ENCODE measurements at places on chromosomes 1 and 21.

- no peak for DNase-seq
These were observed 4.5 kb downstream of the PLA2G2A start for GRCh38 chr1:19974822-19975416.

GRCh38 chr1:29672416-29673227 is 436.3 kb downstream of the PTPRU start:
- no peak for DNase-seq

DNA sequence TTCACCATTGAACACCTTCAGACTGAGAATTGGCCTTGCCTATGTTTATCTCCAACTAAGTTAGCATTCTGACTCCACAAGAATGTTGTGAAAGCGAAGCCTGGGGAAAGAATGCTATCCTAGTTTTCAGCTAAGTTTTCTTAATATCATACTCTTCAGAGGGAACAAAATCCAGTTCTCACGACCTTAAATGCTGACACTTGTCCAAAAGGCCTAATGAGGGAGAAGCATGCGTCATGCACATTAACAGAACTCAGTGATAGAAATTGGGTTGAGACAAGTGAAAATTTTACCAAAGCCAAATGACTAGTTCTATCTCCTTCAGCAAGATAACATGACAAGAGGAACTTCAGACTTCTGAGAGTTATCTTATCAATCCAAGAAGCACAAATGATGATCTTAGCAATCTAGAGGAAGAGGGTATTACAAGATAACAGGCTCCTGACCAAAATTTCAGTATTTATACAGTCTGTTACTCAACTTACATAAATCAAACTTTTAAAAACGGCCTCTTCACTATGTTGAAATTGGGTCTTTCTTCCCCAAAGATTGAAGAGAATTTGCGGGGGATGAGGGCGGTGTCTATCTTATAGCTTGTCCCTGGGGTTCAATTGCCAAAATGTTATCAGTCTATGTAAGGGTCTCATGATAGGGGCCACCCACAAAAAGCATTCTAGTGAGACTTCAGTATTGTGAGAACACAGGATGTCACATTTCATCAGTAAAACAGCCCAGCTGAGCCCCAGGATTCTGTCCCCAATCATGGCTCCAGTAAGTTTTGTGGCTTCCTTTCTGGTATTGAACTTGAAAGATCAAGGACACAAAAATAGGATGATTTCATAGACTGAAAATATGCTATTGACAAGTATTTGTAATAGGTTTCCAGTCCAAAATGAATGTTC is 26.5 kb upstream of the SLC45A3 start:
- no peak for DNase-seq

GRCh38 chr1:3611170-3612019 is at the start of gene MEGF6:
TSS of gene MEGF6 (minus strand) at chr1:3611508. CDS start at chr1:3611268, 240 bp downstream.
- DNase-seq, result peak; percentile 21

DNA sequence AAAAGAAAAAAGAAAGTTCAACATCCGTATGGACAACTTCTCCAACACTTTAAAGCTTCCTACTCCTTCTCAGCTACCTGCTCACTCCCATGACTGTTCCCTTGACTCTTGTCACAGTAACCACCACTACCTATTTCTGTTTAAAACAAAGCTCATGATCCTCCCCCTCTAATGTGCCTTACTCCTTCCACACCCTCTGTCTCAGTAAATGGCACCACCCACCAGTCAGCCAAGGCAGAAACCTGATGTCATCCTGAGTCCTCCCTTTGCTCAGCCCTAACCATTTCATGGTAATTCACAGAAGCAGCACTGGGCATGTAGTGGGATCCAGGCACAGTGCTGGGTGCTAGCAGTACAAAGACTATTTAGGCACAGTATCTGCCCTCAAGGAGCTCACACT is 63.0 kb upstream of the PPM1J start:
- no peak for DNase-seq

- DNase-seq, result no peak
These were observed 22.6 kb downstream of the EVI5 start for GRCh38 chr1:92762355-92762754.

DNA sequence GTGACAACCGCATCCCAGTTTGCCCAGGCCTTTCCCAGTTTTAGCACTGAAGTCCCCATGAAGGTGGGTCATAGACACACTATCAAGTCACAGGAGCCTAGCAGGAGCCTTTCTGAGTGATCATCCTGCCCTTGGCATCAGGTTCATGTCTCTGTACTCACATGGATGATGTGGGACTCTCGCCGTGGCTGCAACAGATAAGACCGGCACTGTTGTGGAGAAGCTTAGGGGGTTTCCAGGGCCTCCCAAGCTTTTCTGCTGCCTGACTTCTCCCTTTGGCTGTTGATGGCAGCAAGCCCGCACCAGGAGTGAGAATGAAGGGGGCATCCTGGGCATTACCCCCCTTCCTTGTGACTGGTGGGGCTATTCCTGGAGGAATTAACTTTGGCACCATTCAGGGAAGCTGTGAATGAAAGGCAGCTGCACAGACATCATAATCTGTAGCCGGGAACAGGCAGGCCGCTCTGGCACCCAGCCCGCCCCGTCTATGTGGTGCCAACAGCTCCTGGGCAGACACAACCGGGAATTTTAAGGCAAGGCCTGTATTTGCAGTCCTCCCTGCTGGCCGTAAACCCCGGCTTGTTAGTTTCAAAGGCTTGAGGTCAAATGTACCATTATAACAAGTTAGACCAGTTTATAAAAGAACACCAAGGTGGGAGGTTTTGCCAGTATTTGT is 148.6 kb downstream of the HUNK start:
- no peak for DNase-seq

DNA sequence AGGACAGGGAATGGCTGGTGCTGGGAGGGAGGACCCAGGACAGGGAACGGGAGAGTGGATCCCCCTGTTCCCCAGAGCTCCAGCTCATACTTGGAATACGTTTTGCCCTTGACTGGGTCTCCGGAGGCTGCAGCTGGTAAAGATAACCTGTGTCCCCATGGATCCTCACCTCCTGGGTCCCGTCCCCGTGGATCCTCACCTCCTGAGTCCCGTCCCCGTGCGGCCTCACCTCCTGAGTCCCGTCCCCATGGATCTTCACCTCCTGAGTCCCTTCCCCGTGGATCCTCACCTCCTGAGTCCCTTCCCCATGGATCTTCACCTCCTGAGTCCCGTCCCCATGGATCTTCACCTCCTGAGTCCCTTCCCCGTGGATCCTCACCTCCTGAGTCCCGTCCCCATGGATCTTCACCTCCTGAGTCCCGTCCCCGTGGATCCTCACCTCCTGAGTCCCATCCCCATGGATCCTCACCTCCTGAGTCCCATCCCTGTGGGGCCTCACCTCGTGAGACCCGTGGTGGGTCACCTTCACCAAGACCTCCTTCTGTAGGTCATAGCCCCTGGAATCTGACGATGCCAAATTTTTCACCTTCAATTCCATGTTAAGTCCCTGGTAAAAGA is 61.4 kb downstream of the SCCPDH start:
- no peak for DNase-seq

- no peak for DNase-seq
These were observed 7.1 kb upstream of the SHISA4 start for GRCh38 chr1:201881617-201882016.

GRCh38 chr1:56501888-56502287 is 77.5 kb downstream of the PLPP3 start:
- no peak for DNase-seq

GRCh38 chr1:96424877-96425276 is 296.7 kb upstream of the PTBP2 start:
- DNase-seq, result no peak

DNA sequence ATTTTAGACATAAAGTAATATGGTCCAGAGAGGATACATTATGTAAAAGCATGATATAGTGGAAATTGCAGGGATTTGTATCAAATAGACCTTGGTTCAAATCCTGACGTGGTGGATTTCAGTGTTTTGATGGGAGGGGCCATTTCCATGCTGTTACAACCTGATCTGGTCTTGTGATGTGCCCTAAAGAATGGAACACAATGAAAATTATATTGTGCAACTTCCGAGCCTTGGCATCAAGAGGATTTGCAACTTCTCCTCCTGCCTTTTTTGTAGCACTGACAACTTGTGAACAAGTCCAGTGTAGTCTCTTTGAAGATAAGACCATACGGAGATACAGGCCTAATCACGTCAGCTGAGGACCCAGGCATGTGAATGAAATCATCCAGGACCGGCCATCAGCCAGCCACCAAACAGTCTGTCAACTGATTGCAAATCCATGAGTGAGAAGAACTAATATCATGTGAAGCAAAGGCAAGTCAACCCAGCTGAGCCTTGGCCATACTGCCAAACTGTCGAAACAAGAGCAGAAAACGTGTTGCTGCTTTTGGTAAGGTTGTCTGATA is 412.1 kb downstream of the DPYD start:
- DNase-seq, result no peak

DNA sequence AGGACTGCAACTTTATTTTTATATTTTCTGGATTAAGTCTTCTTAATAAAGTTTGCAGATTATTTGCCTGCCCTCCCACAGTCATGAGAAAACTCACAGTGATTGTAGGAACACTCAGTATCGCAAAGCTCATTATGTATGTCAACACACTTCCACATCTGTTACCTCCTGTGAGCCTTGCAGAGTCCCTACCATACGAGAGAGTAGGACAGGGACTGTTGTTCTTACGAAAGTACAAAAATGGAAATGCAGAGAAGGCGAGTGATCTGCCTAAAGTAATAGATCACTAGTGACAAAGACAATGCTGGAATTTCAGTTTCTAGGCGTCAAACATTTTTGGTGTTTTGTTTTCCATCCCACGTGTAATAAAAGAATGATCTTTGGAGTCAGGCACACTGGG is 131.7 kb downstream of the SYT2 start:
- DNase-seq, result no peak

- DNase-seq, result no peak
These were observed 244.6 kb upstream of the NEGR1 start for GRCh38 chr1:72526926-72527325.

- no peak for DNase-seq
These were observed 27.3 kb upstream of the SPATA6 start for GRCh38 chr1:48499211-48499735.

DNA sequence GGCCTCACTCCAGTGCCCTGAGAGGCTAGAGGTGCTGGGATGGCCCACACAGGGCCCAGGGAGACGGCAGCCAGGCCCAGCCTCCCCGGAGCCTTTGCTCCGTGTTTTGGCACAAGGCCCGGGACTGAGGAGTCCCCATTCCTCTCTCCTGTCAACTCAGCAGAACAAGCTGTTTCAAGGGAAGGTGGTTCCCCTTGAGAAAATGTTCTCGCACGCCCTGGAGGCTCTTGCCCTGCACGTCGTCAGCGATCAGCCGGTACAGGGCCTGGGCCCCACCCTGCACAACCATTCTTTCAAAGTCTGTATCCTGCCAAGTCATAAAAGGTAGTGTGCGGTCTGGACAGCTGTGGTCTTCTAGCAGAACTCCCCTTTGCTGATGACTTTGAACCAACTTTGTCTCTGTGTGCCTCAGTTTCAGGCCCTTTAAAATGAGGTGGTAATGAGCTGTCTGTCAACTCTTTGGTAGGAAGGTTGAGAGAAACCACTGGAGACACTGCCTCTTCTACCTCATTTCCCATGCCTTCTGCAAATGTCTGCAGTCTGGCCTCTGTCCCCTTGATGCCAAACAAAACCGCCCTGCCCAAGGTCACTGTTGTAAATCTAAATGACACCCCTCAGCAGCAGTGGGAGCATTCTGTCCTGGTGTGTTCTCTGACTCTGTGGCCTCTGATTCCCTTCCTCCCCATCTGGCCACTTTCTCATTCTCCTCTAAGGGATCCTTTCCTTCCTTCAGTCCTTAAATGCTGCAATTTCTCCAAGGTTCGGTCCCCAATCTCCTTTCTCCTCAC is 138.6 kb upstream of the JUN start:
- DNase-seq, result no peak

GRCh38 chr1:101267082-101267481 is 30.3 kb downstream of the S1PR1 start:
- DNase-seq, result no peak

GRCh38 chr1:72932025-72932424 is 649.7 kb upstream of the NEGR1 start:
- DNase-seq, result no peak

GRCh38 chr1:27968692-27969091 is 8.9 kb downstream of the XKR8 start:
- peak; percentile 77 for DNase-seq

- no peak for DNase-seq
These were observed 9.1 kb upstream of the METTL13 start for GRCh38 chr1:171772312-171772711.

DNA sequence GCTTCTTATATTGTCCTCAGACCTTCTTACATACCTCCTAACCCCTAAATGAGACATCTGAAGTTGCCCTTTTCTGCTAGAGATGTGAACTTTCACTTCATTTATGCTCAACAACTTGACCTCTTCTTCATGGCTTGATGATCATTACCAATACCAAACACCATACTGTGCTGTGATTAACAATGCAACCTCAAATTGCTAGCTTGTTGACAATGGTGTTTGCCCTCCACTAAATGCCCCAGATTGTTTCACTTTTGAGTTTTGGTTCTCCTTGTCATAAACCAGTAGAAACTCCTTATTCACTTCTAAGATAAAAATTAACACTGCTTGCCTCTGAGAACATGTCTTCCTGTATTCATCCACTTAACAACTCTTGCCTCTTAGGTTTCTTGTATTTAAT is 5.6 kb downstream of the JAK1 start:
- DNase-seq, result no peak

DNA sequence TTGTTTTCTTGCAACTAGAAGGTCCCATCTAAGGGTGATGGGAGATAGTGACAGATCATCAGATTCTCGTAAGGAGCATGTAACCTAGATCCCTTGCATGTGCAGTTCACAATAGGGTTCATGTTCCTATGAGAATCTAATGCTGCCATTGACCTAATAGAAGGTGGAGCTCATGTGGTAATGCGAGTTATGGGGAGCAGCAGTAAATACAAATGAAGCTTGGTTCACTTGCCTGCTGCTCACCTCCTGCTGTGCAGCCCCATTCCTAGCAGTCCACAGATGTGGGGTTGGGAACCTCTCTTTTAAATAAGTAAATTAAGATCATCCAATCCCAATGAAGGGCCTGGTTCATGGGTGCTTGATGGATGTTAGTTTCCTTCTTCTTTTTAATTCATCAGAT is 148.7 kb upstream of the ATP1B1 start:
- no peak for DNase-seq

DNA sequence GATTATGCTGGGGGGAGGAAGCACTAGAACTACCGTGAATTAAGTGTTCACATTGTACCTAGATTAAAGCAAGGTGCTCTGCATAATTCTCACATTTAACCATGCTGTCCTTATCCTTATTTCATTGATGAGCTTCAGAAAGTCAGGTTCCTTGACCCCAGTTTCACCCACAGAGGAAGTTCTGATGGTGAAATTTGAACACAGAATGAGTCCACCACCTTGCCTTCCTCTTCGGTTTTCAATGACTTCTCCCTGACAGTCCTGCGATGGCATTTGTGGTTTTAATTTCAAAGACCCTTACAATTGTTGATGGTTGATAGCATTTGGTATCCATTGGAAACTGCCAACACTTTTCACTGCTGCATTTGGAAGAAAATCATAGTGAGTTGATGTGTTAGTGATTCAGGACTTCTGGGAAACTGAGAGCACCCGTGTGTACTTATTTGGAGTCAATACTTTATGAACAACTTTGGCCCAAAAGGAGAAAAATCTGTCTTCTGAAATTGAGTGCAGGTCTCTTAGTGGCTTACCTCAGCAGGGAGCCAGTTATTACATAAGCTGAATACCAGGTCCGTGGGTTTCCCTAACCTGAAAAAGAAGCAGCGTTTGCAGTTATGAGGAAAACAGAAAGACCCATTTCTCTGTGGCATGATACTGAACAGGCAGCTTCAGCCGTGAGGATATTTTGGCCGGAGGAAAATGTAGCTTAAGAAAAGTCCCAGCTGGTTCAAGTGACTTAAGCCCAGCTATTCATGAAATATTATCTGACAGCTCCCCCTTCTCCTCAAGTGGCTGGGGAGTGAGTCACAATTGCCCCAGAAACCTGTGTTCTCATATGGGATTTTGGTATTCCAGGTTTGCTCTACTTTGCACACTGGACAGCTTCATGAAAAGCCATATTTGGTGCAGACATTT is 47.5 kb downstream of the ROR1 start:
- no peak for DNase-seq

All from amniotic stem cell (primary cell).